H54 (cell line): ENCODE measurements at places on chromosomes 2 and 18.

- DNase-seq: no peak
These were observed 3.5 kb downstream of the KCNF1 start for GRCh38 chr2:10915236-10915635.

DNA sequence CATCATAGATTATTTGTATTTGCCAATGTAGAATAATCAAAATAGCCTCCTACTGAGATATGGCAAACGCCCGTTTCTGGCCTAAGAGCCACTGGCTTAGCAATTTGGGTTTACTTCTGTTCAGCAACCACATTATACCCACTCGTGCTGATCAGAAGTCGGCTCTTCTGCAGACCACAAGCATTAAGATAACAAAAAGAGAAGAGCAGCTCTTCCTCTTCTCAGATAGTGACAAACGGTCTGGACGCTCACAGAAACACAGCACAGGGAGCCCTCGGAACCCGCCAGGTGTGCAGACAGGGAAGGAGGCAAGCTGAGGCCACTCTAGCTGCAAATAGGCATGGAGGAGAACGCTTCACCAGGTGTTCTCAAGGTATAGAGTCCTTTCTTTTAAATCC, 164.0 kb downstream of the HDAC4 start:
- no peak for DNase-seq

DNA sequence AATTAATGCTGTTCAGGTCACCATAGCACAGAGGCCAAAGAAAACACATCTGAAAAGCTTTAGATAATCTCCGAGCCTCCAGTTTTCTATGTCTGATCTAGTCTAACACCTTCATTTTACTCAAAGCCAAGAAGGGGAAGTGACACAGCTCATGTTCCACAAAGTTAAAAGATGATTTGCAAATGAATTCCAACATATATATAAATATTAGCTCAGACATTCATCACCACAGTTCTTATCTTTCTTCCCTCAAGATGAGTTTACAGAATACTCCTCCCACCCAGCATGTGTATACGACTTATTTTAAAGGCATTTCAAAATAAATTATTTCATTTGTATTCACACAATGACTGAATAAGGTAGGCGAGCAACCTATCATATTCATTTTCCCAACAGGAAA, 82.4 kb downstream of the AAK1 start:
- no peak for DNase-seq

GRCh38 chr2:68280796-68281195, 28.5 kb upstream of the PPP3R1 start:
- no peak for DNase-seq

- no peak for DNase-seq
These were observed 154.9 kb upstream of the TTC39C start for GRCh38 chr18:23859466-23860336.

DNA sequence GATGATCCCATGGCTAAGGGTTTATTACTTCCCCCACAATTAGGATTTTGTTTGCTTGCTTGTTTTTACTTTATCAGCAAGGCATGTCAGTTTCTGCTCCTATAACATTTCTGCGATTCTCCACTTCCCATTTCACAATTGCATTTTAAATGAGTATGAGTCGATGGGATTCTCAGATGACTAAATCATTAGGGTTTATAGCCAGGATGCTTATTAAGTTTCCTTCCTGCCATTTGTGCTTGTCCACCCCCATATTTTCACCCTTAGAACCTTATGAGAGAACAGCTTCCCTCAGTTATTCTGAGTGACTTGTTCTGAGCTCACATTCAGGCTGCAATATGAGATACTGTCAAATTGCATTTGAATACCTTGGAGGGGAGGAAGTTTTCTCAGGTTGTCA, 37.9 kb upstream of the C1GALT1C1L start:
- no peak for DNase-seq

- DNase-seq: no peak
These were observed 235.1 kb downstream of the CDCA7 start for GRCh38 chr2:173589604-173590275.

- no peak for DNase-seq
These were observed 595.2 kb upstream of the HNMT start for GRCh38 chr2:137369106-137369505.

GRCh38 chr2:38712871-38713270, 38.3 kb downstream of the SRSF7 start:
- DNase-seq: no peak

DNA sequence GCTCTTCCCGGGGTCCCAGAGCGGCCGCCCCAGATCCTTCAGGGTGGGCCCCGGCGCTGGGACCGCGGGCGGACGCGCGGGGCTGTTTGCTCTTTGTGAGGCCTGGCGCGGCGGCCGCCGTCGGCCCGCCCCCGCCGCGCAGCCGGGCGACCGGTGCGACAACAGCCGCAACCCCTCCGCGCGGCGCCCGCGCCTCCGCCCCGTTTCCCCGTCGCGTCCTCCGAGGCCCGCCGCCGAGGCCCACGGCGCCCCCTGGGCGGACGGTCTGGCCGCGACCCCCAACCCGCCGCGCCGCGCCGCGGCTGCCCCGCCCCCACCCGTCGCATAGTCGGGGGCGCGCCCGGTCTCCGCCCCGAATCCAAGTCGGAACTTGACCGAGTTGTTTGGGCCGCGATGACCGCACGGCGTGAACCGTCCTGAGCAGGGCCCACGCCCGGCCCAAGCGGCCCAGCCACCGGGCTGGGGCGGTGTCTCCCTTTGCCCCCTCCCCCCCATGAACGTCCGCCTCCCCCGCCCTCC, 448 bp downstream of the YPEL5 start:
- DNase-seq: no peak

GRCh38 chr18:11506856-11507255, 102.5 kb upstream of the SLC35G4 start:
- peak; percentile 27 for DNase-seq

- DNase-seq: no peak
These were observed 134.4 kb upstream of the SLC1A4 start for GRCh38 chr2:64854773-64855237.

- no peak for DNase-seq
These were observed 742 bp downstream of the PXDN start for GRCh38 chr2:1743396-1744150.

GRCh38 chr18:75267643-75268363, 57.2 kb downstream of the TSHZ1 start:
- DNase-seq: no peak

DNA sequence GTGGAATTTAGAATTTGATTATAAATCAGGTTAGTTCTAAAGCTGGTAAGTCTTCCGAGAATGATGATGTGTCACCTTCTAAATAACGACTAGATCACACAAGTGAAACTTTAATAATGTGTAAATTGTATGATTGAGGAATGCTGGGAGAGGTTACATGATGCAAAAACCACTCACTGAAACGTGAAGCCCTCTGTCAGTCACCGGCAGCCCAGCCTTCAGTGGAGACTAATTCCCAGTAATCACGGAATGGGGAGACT, 45.9 kb upstream of the ROCK2 start:
- DNase-seq: no peak

- no peak for DNase-seq
These were observed 50.7 kb downstream of the BCL2L11 start for GRCh38 chr2:111171337-111171930.

DNA sequence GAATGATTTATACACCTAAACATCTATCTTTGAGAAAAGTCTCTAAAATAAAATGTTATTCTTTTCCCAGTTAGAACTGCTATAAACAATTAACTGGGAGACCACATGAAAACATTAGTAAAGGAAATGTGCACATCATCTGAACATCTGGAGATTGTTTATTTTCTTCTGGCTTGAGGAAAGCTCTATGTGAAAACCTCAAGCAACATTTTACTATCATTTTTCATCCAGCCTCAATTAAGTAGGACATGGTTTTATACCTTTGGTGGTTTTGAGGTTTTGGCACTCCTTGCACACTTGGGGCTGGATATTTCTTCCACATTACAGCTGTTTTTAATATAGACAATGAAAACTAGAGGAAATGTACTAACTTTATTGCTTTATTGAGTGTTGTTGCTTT, 609.5 kb upstream of the SLC8A1 start:
- no peak for DNase-seq

DNA sequence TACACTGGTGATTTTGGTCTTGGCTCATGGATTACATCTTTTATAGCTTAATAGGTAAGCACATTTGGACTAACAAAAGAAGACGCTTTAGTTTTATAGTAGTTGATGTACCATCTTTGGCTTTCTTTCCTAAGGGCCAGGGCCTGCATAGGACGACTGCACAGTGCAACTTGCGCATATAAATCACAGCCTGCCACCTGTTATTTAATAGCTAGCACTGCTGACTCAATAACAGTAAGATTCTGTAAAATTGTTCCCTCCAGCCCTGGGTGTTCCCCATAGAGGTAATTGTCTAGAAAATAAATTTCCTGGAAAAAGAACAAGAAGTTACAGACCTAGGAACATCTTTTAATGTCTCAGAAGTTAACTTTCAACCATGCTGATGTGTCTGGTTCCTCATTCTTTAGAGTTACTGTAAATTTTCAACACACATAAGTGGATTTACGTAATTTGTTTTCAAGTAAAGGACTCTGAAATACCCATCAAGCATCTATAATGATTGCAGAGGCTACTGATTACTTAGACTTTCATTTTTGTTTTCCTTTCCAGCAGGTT, 594.2 kb upstream of the NXPH2 start:
- no peak for DNase-seq

- no peak for DNase-seq
These were observed 140.0 kb upstream of the CYP1B1 start for GRCh38 chr2:38215993-38216392.

DNA sequence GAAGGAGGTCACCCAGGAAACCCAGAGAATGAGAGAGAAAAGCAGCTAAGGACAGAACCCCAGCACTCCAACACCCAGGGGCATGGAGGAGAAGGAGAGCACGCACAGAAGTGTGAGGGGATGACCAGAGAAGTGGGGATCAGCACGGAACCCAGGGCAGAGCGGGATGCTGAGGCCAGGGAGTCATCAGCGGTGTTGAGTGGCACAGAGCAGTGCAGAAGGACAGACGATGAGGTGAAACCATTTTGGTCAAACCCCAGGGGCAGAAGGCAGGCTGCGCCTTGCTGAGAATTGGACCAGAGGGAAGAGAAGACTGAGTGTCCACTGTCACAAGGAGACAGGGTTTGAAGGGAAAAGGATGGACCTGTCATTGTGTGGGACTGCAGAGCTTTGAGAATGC, 23.4 kb upstream of the ASB18 start:
- no peak for DNase-seq

- no peak for DNase-seq
These were observed 163.7 kb upstream of the RMP24 start for GRCh38 chr18:35808796-35809195.

DNA sequence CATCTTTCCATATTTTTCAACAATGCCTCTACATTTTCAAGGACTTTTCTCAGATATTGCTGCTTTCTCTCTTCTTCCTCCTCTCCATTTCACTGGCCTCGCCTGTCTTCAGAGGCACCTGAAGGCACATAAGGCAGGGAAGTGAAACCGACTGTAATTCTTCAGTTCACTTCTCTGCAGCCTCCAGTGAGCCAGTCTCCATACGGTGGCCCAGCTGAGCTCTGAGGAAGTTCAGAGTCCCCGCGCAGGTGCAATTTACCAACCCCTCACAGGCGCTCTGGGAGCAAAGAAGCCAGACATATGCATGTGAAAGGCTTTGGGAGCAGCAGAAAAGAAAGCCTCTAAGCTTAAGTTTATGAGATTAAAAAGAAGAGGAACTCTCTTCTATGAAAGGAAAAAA, 12.4 kb downstream of the KLHL14 start:
- no peak for DNase-seq

GRCh38 chr18:59686260-59686659, 11.0 kb downstream of the CCBE1 start:
- DNase-seq: no peak

DNA sequence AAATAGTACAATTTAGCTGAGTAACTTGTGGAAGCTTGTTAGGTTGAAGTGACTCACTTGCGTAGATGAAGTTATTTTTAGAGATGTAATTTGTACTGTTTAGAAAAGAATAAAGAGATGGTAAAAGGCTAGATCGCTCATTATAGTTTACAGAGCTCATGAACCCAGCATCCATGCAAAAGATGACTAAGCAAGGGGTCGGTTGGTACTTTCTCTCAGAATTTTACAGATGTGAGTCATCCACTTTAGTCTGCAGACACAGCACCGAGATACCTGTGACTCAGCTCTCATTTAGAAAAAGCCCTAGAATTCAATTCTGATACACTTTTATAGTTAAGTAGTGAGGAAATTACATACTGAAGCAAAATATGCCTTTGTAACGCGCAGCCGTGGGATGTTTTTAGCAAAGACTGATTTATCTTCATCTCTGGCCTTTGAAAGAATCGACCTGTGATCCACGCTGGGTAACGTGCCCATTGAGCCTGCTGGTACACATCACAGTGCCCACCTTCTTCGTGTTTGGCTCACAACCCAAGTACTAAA, 116.5 kb upstream of the FOSL2 start:
- peak; percentile 49 for DNase-seq
